ENCODE measurements at places on chromosomes 16 and 17.

DNA sequence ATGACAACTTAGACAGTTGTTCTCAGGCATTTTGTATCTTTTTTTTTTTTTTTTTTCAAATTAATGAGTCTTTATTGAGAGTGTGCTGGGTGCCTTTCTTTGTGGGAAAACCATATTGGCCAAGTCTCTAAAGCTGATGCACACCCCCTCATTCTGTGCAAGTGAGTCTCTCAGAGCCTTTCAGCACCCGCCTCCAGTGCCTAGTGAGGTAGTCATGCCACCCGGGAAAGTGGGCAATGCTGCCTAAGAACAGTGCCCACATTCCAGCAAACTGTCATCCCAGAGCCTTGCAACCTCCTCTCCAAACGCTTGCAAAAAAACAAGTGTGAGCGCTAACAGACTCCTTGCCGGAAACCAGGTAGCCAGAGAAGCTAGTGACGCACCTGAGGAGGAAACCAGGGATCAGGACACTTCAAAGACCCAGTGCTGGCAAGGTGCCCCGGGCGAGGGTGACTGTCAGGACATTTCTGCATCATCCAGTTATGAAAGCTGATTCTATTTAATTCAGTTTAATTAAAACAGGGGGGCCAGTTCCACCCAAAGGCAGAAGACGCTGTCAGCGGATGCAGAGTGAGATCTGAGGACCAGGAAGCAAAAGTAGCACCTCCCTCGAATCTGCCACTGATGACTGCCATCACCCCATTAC is 34.9 kb downstream of the SMARCE1 start:
- DNase-seq = peak; percentile 13

DNA sequence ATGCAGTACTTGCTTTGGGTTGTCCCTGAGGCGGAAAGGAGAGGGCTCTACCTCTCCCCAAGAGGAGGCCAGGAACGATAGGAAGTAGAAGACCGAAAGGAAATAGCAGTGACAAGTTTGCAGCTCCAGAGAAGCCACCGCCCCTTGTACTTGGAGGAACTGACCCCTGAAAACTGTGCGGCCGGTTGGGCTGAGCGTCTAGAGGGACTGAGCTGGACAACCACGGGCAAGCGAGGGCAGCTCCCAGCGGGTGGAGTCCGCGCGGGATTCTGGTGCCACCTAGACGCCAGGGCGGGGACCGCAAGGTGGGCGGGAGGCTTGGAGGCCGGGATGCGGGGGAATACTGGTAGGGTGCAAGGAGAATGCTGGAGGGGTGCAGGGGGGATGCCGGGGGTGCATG is 1.3 kb upstream of the SLC6A4 start:
- DNase-seq = peak; percentile 19

GRCh38 chr16:13940397-13940933 is 20.5 kb downstream of the ERCC4 start:
- DNase-seq = no peak

GRCh38 chr16:58062821-58063220 is 37.3 kb downstream of the MMP15 start:
- no peak for DNase-seq

- DNase-seq = peak; percentile 35
These were observed 87.9 kb downstream of the OR1D5 start for GRCh38 chr17:2975469-2975958.

DNA sequence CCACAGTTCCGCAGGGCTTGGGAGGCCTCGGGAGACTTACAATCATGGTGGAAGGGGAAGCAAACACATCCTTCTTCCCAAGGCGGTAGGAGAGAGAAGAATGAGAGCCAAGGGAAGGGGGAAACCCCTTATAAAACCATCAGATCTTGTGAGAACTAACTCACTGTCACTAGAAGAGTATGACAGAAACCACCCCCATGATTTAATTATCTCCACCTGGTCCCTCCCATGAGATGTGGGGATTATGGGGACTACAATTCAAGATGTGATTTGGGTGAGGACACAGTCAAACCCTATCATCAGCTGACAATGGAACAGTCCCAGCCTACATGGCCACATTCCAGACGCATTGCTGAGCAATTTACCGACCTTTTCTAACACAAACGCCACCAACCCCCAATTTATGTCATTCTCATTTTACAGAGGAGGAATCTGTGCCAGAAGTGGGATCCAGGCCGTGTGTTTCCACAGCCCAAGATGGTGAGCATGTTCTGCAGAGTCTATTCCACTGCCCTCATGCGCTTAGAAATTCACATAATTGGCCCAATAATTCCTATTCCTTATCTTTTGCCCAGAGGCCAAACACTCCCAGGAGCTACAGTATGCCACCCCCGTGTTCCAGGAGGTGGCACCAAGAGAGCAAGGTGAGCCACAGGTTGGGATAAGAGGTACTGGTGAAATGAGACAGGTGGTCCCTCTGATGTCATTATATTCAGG is 17.3 kb downstream of the MILR1 start:
- DNase-seq = no peak

GRCh38 chr16:4873091-4873490 is 25.8 kb downstream of the UBN1 start:
- DNase-seq = no peak

Measured in bronchial epithelial cell (primary cell).